ENCODE measurements at places on chromosomes 6 and 20. TPM values are rescaled to one million over a fixed set of nuclear protein-coding genes. Genes with fewer than 3 reads are reported as not detected.

HLA-DQB2 gene
- total RNA-seq: 8.1 TPM

MCCD1 gene
- total RNA-seq: not detected

GRCh38 chr20:63230800-63231268 is 4.9 kb upstream of the BIRC7 start:
- no peak for DNase-seq

ANGPT4 gene
- total RNA-seq: 0.99 TPM

GRCh38 chr6:134519465-134519864 is 201.6 kb upstream of the SGK1 start:
- DNase-seq: no peak

DNA sequence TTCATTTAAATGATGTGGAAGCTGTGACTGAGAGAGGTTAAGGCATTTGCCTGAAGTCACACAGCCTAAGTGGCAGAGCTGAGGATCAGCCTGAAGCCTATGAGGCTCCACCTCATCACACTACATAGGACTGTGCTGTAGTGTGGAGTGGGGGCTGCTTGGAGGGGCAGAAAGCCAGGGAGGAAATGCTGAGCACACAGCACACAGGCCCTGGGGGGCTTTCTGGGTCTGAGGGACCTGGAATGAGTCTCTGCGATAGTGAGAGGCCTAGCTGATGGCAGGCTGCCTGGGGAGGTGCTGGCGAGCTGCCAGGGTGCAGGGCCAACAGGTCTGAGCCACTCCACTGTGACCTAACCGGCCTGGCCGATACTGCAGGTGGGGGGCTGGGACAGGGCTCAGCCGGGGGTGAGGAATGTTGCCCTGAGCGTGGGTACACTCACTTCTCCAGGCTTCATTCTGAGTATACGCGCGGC is 2.2 kb upstream of the ARHGAP40 start:
- peak; percentile 78 for DNase-seq

- DNase-seq: no peak
Observed at GRCh38 chr6:149906405-149906804, 8.5 kb upstream of the RAET1E start.

- DNase-seq: no peak
Observed at GRCh38 chr20:5215672-5216304, 89.0 kb downstream of the CDS2 start.

- DNase-seq: peak; percentile 49
Observed at GRCh38 chr6:170165085-170165470, 125.8 kb downstream of the DLL1 start.

LST1 gene
- total RNA-seq: 6.7 TPM

DNA sequence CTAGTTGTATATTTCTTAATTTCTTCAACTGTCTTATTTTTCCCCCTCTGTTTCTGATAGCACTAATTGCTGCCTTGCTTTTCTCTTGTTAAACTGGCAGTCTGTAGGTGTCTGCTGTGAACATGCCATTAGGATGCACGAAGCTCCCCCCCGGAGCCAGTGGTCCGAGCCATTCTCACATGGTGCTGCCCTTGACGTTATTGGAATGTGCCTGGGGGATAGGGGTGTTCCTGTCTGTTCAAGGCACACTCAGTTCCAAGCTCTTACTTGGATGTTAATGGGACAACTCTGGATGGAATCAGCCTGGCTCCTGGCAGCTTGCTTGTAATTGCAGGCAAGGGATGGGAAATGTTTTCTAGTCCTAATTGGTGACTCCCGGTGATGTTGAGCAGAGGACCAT is 68.4 kb downstream of the RREB1 start:
- no peak for DNase-seq

DNA sequence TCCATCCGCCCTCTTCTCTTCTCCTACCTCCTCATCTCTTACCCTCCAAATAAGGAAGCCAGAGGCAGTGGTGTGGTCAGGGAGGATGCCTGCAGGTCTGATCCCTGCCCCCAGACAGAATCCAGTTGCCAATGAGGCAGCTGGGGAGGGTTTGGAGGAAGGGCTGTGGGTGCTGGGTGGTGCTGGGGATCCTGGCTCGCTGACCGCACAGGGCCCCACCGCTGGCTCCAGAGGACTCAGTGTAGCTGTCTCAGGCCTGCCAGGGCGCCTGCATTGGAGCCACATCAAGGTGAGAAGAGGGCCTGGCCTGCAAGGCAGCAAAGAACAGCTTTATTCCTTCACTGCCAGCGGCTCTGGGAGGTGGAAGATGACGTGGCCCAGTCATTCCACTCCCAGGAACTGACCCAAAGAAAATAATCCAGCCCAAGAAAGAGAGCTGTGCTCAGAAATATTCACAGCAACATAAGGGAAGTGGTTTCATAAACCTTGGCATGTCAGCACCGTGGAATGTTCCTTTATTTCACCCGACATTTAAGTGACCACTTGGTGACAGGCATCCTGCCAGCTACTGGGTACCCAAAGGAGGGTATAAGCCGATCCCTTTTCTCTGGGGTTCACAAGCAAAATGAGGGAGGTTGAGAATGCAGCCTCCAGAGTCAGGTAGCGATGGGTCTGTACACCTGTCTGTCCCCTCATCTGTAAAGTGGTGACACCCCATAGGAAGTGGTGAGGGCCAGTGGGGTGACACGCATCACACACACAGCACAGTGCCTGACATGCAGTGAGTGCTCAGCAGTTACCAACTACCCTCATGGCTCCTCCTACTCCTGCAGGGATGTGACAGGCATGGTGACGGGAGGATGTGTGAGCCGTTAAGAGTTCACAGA is 125.1 kb downstream of the SNX5 start:
- DNase-seq: peak; percentile 69

- DNase-seq: no peak
Observed at GRCh38 chr20:58822149-58822548, 28.6 kb downstream of the GNAS-AS1 start.

- DNase-seq: no peak
Observed at GRCh38 chr6:108940741-108941140, 92.5 kb downstream of the ARMC2 start.
